8988T (cell line): ENCODE measurements at places on chromosomes 13 and 19.

- DNase-seq, result no peak
Observed at GRCh38 chr19:11478167-11479089, 2.4 kb downstream of the ELAVL3 start.

- DNase-seq, result no peak
Observed at GRCh38 chr13:47033216-47033615, 136.4 kb upstream of the HTR2A start.

GRCh38 chr13:95480131-95480545 lies 72.4 kb upstream of the CLDN10 start:
- DNase-seq, result no peak

DNA sequence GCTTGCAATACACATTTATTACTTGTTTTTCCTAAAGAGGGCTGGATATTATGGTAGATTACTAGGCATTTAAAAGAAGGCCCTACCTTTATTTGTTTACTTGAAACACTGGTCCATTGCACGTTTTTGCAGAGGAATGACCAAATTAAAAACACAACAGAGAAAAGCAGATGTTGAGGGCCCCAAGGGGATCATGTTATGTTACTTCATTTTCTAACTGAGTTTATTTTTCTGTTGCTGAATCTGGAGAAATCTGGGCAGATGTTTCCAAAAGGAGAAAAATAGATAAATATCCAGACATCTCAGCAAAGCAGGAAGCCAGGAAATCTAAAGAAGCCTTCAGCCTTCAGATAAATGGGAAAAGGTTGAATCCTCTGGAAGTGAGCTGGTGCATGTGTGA lies 353.0 kb downstream of the NDFIP2 start:
- DNase-seq, result no peak

DNA sequence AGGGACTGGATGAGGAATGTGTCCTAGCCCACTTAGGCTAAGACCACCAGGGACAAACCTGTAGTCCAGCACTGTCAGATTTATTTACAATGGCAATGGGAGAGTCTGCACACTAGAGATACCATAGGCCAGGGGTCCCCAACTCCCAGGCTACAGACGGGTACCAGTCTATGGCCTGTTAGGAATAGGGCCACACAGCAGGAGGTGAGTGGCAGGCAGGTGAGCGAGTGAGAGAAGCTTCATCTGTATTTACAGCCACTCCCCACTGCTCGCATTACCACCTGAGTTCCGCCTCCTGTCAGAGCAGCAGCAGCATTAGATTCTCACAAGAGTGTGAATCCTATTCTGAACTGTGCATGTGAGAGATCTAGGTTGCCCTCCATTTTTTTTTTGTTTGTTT lies 2.4 kb downstream of the THAP8 start:
- DNase-seq, result no peak

- DNase-seq, result no peak
Observed at GRCh38 chr19:16628984-16629691, 1.1 kb upstream of the MED26 start.

DNA sequence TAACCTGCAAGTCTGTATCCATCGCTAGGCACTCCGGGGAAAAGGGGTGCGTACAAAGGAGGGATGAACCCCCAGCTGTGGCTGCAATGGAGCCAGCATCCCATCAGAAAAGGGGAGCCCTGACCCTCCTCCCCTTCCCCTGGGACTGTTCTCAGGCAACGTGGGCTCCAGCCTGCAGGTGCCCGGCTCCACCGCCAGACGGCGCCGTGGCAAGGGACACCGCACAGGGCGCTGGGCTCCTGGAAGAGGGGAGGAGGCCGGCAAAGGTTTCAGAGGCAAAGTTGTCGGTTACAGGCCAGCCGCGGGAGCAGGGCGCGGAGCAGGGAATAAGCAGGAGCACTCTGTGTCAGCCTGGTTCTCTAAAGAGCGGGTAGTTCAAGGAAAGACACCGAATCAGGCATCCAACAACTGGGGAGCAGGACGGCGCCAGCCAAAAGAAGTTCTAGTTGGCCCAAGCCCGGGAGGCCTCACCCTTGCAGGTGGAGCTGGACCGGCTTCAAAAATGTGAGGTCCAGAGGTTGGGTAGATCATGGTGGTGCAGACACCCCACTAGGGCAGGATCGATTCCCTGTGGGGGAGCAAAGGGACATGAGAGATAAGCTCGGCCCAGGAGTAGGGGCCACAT lies 53.0 kb upstream of the ATP12A start:
- peak; percentile 83 for DNase-seq

GRCh38 chr19:52230685-52231084 lies 38.7 kb upstream of the ZNF766 start:
- no peak for DNase-seq

DNA sequence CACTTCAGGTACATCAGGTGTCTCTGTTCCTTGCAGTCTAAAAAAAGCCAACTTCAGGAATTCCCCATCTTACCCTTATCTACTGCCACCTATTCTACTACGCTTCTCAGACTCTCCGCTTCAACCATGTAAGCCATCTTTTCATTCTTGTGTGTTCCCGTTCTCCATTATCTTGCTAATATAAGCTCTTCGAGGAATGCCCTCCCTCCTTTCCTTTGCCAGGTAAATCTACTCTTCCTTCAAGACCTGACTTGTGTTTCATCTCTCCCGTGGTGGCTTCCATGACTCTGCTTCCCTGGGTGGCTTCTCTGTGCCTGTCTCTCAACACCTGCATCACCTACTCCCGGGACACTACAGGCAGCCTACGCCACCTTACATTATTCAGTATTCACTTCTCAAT lies 42.3 kb upstream of the MEDAG start:
- no peak for DNase-seq

DNA sequence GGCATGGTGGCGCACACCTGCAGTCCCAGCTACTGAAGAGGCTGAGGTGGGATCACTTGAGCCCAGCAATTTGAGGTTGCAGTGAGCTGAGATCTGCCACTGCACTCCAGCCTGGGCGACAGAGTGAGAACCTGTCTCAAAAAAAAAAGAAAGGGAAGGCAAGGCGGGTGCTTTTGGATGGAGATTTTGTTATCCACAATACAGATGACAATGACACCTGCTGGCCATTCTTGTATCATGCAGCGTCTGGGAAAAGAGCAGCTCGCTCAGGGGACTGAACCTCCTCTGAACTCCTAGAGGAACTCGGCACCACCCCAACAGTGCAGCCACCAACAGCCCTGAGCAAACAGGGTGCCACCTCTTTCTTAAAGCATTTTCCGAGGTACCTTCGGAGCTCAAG lies 22.8 kb downstream of the HAUS8 start:
- DNase-seq, result no peak

GRCh38 chr19:1783874-1784273 lies 28.2 kb downstream of the ATP8B3 start:
- DNase-seq, result no peak

DNA sequence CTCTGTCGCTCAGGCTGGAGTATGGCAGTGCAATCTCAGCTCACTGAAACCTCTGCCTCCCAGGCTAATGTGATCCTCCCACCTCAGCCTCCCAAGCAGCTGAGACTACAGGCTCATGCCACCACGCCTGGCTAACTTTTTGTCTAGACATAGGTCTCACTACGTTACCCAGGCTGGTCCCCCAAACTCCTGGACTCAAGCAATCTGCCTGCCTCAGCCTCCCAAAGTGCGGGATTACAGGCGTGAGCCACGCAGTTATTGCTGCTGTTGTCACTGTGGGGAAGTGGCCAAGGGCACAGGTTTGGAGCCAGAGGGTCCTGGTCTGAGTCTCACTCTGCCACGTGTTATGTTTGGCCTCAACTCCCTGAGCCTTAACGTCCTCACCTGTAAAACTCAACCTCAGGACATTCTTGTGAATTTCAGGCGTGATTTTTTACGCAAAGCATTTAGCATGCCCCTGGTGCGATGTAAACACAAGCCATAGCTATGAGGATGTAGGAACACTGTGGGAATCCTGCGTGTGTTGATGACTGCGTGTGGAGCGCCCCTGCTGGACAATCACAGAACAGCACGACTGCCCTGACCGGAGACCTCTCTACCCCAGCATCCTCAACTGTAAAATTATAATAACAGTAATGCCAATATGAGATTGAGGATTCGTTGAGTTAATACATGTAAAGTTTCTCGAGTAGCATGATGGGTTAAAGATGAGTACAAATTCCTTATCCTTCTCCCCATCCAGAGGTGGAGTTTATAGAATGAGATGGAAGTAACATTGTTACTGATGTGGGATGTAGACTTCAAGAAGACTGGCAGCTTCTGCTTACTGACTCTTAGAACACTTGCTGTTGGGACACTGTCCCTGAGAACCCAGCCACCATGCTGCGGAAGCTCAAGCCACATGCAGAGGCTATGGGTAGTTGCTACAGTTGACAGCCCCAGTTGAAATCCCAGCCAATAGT lies 41.8 kb upstream of the PNMA8B start:
- no peak for DNase-seq

- DNase-seq, result peak; percentile 72
Observed at GRCh38 chr19:1183543-1184172, 9.6 kb upstream of the SBNO2 start.

- DNase-seq, result no peak
Observed at GRCh38 chr13:92187378-92187989, 789.1 kb downstream of the GPC5 start.

DNA sequence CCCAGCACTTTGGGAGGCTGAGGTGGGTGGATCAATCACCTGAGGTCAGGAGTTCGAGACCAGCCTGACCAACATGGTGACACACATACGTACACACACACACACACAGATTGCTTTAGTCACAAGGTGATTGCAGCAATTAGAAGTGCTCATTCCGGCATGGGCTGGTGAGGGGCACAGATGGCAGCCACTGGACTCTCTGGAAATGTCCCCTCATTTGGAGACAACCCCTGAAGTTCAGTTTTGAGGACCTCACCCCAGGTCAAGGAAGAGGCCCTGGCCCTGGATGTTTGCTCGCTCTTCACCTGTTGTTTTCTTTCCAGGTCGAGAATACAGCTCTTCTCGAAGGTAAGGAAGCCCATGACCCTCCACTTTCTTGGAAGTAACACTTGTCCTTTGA lies 6.1 kb downstream of the ZNF296 start:
- DNase-seq, result no peak

GRCh38 chr19:42352301-42353259 lies 27.1 kb downstream of the MEGF8 start:
- DNase-seq, result no peak

GRCh38 chr19:57292547-57292946 lies 12.3 kb downstream of the ZNF460 start:
- DNase-seq, result no peak

DNA sequence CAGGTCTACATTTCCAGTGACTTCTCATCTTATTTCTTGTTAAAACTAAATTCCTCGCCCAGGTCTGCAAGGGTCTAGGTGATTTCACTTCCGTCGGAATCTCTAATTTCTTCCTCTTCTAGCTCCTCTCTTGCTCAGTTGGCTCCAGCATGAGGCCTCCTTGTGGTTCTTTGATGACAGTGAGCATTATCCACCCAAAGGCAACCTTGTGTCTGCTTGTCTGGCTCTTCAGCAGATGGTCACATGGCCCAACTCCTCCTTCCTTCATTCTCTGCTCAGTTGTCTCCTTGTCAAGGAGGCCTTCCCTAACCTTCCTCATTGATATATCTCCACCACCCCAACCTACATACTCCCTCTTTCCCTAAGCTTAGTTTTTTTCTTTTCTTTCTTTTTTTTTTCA lies 1391.4 kb downstream of the EFNB2 start:
- no peak for DNase-seq

DNA sequence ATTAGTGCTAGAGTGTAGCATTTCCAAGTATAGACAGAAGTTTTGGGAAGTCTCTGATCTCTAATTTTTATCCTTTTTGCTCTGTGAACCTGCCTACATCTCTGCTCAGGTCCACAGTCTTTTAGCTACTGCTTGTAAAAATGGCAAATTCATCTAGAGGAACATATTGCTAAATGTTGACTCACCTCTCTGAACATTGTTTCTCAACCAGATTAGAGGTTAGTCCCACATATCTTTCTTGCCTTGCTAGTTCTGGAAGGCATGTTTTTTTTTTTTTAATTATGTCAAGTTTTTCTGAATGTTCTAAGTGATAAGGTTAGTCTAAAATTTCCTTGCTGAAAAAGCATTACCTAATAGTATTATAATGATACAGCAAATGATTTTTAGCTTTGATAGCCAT lies 2889.6 kb upstream of the PCDH20 start:
- DNase-seq, result no peak

DNA sequence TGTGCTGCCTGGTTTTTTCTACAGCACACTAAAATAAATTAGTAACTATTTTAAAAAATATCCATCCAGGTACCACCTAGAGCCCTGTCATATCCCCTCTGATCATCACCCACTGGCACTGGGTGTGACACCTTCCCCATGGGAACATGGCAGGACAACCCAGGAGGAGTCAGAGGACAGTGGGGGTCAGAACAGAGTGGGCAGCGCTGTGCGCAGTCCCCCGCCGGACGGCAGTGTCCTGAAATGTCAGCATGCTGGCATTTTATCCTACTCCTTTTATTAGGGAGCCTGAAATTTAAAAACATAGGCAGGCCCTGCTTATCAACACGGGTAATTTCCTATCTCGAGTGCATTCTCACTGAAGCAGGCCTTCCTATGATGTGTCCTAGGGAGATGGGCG lies 42.1 kb upstream of the GAS6 start:
- DNase-seq, result no peak

- DNase-seq, result no peak
Observed at GRCh38 chr13:85841427-85841826, 42.2 kb upstream of the SLITRK6 start.

GRCh38 chr13:77305266-77305665 lies 21.6 kb downstream of the MYCBP2 start:
- DNase-seq, result no peak

DNA sequence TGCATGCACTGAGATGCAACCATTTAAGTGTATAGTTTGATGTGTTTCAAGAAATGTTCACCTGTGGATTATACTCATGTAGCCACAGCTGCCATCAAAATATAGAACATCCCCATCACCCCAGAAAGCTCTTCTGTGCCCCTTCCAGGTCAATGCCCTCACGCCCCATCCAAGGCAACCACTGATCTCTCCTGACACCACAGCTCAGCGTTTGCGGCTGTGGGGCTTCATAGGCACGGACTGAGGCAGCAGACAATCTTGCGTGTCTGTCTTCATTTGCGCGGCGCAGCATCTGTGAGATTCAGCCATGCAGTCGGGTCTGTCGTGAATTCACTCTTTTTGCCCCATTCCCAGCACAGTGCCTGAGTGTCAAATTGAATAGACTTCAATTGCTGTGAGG lies 153.8 kb upstream of the UQCRFS1 start:
- no peak for DNase-seq

- DNase-seq, result no peak
Observed at GRCh38 chr13:19345916-19346422, 164.3 kb upstream of the TUBA3C start.

DNA sequence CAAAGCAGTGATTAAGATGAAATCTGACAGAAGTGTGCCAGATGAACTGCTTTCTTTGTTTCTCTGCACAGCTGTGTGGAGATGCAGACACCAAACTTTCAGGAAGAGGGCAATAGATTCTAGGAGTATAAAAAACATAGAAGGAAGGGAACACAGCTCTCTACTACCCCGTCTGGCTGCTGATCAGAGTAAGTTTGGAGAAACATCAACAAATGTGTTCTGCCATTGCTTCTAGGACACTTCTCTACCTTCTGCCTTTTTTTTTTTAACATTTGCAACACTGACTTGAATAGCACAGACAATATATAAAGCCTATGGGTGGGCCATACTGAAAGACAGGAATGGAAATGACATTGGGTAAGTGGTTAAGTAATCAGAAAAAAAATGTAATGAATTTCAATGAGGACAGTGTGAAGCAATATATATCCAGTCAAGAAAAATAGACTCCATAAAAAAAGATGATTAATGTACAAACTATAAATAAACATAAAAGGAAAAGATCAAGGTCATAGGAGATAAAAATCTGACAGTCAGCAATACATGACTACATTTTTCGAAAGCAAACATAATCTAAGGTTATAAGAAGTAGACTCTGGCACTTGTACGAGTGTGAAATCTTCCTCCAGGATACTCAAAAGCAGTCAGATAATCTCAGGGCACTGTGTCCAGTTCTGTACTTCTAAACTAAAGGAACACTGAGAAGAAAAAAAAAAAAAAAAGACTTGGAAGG lies 21.4 kb downstream of the NUFIP1 start:
- DNase-seq, result no peak
